ENCODE measurements at places on chromosomes 13 and 19.

GRCh38 chr13:73293913-73294523 is 235.2 kb downstream of the KLF5 start:
- DNase-seq = no peak

DNA sequence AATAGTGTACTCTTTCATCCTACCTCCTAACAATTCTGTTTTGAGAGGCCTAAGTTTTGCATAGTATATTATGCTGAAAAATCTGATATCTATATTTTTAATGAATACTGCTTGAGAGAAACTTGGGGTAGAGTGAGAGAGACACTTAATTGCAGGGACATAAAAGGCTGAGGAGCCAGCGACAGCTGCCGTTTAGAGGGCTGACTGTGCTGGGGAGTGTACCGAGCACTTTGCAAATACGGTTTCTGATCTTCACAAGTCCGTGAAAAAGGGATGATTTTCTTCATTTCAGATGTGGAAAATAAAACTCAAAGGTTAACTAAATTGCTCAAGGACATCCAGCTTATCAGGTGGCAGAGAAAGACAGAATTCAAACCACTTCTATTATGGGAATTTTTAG is 97.4 kb downstream of the CAB39L start:
- DNase-seq = no peak

GRCh38 chr19:28294395-28294794 is 918.6 kb downstream of the UQCRFS1 start:
- no peak for DNase-seq

GRCh38 chr19:54188215-54188871 is 1.0 kb downstream of the MBOAT7 start:
- no peak for DNase-seq

DNA sequence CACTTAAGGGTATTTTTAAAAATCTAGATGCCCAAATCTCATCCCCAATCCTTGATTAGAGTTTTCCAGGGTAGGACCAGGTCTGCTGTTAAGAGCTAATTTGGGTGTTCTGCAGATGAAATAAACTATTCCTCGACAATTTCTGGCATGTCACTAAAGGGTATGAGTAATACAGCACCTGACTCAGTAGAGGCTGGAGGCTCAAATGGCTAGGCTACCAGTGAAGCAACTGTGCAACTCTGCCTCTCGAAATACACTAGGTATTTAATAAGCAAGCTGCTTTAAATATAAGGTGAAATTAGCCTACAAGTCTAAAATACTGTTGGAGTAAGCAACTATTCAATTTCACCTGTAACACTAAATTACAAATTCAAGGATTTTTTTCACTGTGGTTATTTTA is 1.5 kb downstream of the RNF6 start:
- peak; percentile 7 for DNase-seq

- DNase-seq = no peak
Observed at GRCh38 chr19:8005534-8006256, at the start of gene ELAVL1. TSS of gene ELAVL1 (minus strand) at chr19:8005641. CDS start at chr19:7991815, 13,826 bp downstream.

DNA sequence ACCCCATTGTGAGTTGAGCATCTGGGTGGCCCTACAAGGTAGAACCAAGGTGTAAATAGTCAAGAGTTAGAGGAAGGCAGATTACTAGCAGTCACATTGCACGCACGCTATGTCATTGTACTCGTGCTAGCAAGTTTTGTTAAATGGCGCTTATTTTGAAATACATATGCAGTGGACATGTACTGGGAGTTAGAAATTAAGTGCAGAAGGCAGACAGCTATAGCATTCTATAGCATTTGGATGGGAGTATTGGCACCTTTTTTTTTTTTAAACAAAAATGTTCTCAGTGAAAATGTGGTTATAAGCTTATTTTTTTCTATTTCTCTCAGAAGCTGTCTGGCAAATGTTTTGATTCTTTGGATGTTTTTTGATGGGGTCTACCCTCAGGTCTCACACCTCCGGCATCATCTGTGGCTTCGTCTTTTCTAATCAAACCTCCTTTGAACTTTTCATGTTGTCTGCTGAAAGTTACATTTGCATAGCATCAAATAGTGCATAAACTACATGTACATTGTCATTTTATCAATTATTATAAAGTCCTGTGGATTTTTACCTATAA is 68.1 kb downstream of the ARHGEF7 start:
- no peak for DNase-seq

- no peak for DNase-seq
Observed at GRCh38 chr19:50046649-50047503, 21.1 kb downstream of the ZNF473 start.

GRCh38 chr19:4365341-4365740 is 22.0 kb downstream of the MPND start:
- no peak for DNase-seq

DNA sequence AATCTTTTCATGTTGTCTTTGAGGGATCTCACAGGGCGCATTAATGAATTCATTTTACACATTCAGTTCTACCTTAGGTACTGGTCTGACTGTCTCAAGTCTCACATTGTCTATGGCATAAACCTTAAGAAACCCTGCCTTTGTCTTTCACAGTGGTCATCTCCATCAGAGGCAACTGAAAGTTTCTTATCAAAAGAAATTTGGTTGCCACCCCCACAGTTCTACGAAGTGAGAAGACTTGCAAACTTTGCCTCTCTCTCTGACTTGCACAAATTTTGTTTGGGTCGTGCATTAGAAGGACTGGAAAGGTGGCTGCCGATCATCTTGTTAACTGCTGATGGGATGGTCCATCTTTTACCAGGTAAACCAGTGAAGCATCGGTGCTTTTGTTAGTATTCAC is 10.5 kb upstream of the TDRD12 start:
- DNase-seq = no peak

GRCh38 chr19:55193481-55193880 is 13.4 kb upstream of the SYT5 start:
- no peak for DNase-seq

- no peak for DNase-seq
Observed at GRCh38 chr13:91785431-91786119, 387.2 kb downstream of the GPC5 start.

- DNase-seq = no peak
Observed at GRCh38 chr19:31892060-31892459, 453.4 kb upstream of the ZNF507 start.

- DNase-seq = no peak
Observed at GRCh38 chr13:109665240-109665639, 121.1 kb downstream of the IRS2 start.

- no peak for DNase-seq
Observed at GRCh38 chr13:110305001-110305400, 2.0 kb downstream of the COL4A1 start.

- DNase-seq = no peak
Observed at GRCh38 chr13:111917901-111918300, 149.0 kb upstream of the SOX1 start.

- no peak for DNase-seq
Observed at GRCh38 chr13:66138172-66138811, 1091.8 kb downstream of the PCDH9 start.

Data from glomerular endothelial cell (primary cell).